Stimulated activated CD8-positive, alpha-beta memory T cell treated with anti-CD3 and anti-CD28 coated beads, Interleukin-7, amount 100 ng/mL, for 4 hours (primary cell): ENCODE measurements at places on chromosomes 12 and 14.

- no peak for DNase-seq
Measured at GRCh38 chr12:80777587-80777986, 60.9 kb downstream of the MYF5 start.

DNA sequence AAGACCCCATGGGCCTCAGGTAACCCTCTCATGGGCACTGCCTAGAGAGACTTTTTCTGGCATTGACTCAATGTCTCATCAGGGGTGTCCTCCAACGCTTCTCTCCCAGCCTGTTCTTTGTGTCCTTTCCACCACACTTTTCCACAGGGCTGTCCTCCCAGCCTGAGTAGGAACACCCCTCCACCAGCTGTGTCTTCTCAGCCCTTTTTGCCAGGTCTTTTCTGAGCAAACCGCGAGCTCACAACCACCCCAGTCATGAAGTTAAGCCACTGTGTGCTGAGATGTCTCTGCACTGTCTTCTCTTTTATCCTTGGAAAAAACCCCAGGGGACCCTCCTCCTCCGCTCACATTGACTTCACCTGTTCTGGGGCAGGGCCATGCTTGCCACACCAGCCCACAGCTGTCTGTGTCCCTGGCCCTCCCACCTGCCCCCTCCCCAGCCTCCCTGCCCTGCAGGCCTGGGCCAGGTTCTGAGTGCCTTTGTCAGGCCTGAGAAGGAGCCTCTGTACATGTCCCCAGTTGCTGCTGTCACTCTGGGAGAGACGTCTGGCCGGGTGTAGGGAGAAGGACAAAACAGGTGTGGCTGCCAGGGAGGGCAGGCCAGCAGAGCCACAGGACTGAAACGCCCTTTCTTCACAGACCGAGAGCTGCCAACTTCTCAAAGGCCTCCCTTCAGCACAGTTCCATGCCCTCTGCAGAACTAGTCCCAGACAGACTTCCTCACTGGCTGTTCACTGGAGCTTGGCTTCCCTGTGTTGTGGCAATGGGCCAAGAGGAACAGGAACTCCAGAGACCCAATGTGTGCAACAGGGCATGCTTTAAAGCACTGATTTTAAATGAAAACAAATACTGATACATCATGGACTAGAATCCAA is 50.5 kb upstream of the PNMA1 start:
- DNase-seq: no peak

DNA sequence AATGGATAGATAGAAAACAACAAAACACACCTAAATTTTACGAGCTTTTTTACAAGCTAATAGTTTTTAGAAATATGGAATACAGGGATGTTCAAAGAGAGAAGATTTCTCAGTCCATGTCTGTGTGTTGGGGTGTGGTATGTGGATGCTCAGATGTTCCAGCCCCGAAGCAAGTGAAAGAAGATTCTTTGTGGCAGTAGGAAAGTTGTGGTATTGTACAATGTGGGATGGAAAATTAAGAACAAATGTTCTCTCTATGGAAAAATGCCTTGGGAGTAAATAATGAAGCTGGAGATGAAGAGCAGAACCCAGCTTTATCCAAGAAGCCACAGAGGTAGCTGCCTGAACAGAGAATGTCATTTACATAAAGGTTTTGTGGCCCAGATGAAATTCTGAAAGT is 150.3 kb upstream of the PRKD1 start:
- no peak for DNase-seq

DNA sequence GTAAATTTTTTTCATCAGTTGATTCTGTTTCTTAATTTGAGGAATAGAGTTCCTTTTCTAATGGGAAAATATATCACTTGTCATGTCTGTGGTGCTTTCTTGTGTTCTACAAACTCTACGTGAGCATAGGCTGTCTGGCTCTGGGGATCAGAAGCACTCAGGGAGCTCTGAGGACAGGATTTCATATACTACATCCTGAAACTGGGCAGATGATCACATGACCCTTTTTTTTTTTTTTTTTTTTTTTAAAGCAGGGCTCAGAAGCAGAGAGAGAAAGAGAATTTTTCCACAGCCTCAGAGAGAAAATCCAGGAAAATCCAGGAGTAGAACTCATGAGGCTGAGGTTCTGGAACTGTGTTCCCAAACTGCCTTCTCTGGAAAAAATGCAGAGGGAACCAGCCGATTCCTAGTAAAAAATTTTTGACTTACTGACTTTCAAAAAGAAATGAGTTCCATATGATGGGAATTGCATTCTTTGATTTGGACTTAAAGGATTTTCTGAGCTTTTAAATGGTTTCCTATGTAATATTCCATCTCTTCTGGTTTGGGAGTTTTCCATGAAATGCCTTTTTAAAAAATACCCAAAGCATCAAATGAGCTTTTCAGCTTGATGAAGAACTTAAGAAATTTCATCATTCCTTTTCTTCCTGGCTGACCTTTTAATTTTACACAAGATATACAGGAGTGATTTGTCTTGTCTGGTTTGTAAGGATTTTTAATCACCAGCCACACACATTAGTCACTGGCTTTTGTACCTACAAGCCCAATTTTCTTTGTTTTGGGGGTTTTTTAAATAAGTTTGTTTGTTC is 183.1 kb upstream of the HIF1A start:
- DNase-seq: no peak

DNA sequence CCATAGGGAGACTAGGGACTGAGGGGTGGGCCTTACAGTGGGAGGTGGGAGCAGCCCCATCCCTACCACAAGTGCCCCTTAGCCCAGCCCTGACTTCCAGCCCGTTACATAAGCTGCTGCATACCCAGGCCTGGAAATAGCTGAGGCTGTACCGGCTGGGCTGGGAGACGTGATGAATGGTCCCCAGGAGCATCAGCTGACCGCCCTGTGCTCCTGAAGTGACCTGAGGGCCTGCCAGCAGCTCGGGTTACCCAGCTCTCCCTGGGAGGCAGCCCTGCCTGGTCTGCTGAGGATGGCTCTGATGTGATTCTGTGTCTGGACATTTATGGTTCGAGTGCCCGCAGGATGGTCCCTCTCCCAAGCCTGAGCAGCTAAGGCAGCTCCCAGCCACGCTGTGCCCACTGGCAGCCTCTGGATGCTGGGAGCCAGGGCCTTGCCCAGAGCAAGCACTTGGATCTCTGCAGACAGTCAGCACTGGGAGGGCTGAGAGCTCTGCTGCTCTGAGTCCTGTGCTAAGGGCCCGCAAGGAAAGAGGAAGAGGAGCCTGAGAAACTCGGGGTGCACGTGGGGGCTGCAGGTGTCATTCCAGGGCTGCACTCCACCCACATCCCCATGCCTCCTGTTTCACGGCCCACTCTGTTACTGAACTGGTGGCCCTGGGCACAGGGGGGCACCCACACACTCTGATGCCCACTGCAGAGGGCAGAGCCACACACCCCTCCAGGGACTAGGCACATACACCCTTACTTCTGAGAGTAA is 20.5 kb downstream of the TAMALIN start:
- no peak for DNase-seq

DNA sequence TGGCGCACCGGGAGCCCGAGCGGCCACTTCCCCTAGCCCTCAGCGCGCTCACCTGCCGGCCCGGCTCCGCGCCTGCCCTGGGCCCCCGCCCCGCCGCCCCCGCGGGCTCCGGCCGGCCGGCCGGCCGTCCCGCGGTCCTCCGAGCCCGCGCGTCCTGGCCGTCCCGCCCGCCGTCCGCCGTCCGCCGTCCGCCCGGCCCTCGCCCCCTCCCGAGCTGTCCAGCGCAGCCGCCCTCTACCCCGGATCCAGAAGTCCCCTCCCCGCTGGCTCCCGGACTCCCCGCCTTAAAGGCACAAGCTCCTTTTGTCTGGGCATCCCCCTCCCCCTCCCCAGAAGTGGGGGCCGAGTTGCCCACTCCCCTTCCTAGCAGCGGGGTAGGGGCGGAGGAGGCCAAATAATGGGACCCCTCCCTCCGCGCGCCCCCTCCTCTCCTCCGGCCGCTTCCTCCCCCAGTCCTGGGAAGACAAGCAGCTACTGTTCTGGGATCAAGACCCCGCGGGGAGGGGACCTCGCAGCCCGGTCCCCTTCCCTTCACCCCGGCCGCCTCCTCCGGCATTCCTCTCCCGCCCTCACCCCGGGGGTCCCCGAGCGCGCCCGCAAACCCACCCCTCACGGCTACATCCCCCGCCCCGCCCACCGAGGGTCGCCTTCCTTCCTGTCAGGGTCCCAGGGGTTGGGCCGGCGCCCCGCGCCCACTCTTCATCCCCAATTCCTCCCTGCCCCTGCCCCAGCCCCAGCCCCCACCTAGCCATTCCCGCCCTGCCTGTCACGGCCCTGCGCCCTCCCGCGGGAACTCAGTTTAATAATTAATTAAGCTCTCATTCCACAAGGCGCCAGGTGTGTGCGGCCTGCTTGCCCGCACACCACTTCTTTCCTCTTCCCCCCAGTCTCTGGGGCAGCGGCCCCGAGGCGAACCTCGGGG is at the start of gene ADCY6:
Gene ADCY6, minus strand, starts transcription at position 236 of the 922 bp plus-strand sequence. CDS start 5,655 bp downstream, outside the sequence.
- no peak for DNase-seq

- DNase-seq: no peak
Measured at GRCh38 chr14:33897382-33897781, 53.5 kb downstream of the EGLN3 start.

- DNase-seq: no peak
Measured at GRCh38 chr14:31560759-31561154, 447 bp upstream of the NUBPL start.

- no peak for DNase-seq
Measured at GRCh38 chr12:54136844-54137580, 51.8 kb downstream of the SMUG1 start.

- DNase-seq: no peak
Measured at GRCh38 chr14:55599250-55599879, 19.4 kb downstream of the KTN1 start.
